ENCODE measurements at places on chromosomes 13 and 19. TPM values are rescaled to one million over a fixed set of nuclear protein-coding genes. Genes with fewer than 3 reads are reported as not detected.

KLHL1 gene
- total RNA-seq, result 34.1 TPM

FEM1A gene
- 18.9 TPM for total RNA-seq

TMEM221 gene
- total RNA-seq, result 1.8 TPM

NFKBIB gene
- 4.8 TPM for total RNA-seq

RAB3A gene
- total RNA-seq, result 72.0 TPM

Measured in diencephalon (tissue), 1 donor.